HuH-7.5 (cell line): ENCODE measurements at places on chromosomes 12 and 14.

GRCh38 chr12:117342682-117343081 is 18.7 kb downstream of the NOS1 start:
- DNase-seq, result no peak

- DNase-seq, result no peak
Measured at GRCh38 chr14:65446159-65446558, 33.6 kb downstream of the FUT8 start.

DNA sequence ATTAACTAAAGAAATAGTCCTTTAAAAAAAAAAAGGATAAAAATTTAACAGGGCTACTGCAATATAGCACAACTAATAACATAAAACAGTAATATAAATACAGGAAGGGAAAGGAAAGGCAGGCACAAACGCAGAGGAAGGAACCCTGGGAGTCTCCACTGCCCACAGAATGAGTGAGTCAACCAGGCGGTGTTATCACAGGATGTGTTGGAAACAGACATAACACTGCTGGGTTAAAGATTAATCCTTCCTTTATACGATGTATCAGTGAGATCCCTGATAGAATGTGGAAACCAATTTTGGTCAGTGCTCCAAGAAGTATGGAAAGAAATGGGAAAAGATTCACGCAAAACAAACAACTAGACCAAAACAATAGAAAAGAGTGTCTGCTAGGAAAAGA is 47.9 kb downstream of the FGD6 start:
- DNase-seq, result peak; percentile 22

DNA sequence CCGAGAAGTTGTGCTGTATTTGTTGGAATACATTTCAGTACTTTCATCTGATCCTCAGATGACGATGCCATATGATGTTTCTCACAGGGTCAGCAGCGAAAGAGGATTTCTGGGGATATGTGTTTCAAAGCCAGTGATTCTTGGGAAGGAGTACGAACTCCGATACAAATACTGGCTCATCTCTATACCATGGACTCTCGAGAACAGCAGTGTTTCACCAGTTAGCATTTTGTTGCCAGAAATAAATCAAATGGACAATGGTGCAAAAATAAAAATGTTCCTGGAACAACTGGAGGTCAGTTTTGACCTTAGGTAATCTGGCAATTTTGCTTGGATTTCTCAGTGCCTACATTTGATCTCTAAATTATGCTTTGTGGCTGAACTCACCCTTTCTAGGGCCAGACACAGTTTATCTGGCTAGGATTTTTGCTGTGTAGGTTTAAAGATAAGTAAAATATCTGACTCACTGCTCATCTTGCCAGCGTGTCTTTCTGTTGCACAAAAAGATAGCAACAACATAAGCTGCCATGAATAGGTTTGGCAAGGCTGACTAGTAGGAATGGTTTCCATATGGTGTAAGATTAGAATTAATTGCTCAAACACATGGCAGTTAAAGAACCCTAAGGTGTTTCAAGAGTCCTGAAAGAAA is 11.0 kb upstream of the MGP start:
- no peak for DNase-seq
